ENCODE measurements at places on chromosomes 16 and 17.

DNA sequence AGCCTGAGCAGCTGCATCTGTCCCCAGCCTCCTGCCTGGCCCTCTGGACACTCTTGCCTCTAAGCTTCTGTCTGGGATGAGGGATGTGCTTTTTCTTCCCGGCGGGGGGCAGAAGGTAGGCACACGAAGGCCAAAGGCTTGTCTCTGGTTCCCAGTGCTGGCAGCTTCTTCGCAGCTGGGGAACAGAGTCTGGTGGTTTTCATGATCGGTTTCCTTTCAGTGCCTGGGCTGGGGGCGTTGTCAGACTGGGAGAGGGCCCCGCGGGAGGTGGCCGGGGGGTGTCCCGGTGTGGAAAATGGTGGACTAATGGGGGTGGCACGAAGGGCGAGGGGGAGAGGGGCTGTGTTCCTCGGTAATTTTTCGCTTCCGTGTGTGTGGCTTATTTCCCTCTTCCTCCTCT, 988 bp downstream of the RAP1GAP2 start:
- no peak for DNase-seq

DNA sequence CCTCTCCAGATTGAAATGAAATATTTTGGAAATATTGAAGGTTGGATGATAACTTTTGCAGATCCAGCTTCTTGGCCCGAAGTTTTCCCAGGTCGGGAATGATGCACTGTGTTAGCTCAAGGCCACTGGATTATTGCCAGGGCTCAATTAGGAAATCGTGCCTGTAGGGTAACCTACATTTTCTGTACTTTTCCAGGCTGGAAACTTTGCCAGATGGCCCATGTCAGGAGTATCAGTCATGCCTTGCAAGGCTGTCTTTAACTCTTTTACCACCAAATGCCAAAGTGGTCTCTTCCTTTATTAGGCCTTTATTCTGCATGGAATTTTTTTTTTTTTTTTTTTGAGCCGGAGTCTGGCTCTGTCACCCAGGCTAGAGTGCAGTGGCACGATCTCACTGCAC, 8.9 kb upstream of the SEC14L1 start:
- no peak for DNase-seq

GRCh38 chr17:12287953-12288352, 267.3 kb downstream of the MAP2K4 start:
- DNase-seq = no peak

GRCh38 chr17:80283116-80283852, 22.6 kb downstream of the RNF213 start:
- no peak for DNase-seq

DNA sequence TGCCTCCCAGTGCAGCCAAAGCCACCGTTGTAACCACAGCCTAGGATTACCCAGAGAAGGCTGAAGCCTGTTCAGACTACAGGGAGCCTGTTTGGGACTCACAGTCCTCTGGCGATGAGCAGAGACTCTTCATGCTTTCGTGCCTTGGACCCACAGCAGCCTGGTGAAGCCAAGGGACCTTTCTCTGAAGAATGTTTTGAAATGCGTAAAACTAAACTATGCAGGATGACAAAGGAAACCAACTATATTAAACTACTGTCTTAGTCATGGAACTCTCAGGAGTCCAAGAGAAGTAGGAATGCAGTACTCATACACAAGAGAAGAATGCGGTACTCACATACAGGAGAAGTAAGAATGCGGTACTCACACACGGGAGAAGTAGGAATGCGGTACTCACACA, 20.9 kb downstream of the ABR start:
- no peak for DNase-seq

GRCh38 chr16:12410837-12411490, 392.7 kb downstream of the CPPED1 start:
- no peak for DNase-seq

- no peak for DNase-seq
These were observed 140.4 kb downstream of the PMP22 start for GRCh38 chr17:15124746-15125145.
